ENCODE measurements at places on chromosomes 16 and 17. TPM values are rescaled to one million over a fixed set of nuclear protein-coding genes. Genes with fewer than 3 reads are reported as not detected.
A peak's percentile ranks its signal among the peaks of the same experiment; 100 is the strongest.

Gene MT2A
- total RNA-seq: 13.8 TPM

GRCh38 chr16:700684-701584 lies 4.7 kb downstream of the FBXL16 start:
- DNase-seq: peak; percentile 67
- no peaks in the 10 kb centered on the region for H3K36me3 ChIP-seq
- peaks cover 86% of the 10 kb centered on the region for H3K27me3 ChIP-seq
- no peak overlapping the region for H3K4me3 ChIP-seq
- H3K27ac ChIP-seq: no peak overlapping the region
- H3K4me1 ChIP-seq: no peaks in the 10 kb centered on the region

- no peaks in the 10 kb centered on the region for H3K4me1 ChIP-seq
- DNase-seq: no peak
- peaks cover 11% of the 10 kb centered on the region for H3K36me3 ChIP-seq
- H3K4me3 ChIP-seq: no peak overlapping the region
- H3K27ac ChIP-seq: no peak overlapping the region
Measured at GRCh38 chr17:30188211-30188939, 47.1 kb downstream of the SLC6A4 start.

DNA sequence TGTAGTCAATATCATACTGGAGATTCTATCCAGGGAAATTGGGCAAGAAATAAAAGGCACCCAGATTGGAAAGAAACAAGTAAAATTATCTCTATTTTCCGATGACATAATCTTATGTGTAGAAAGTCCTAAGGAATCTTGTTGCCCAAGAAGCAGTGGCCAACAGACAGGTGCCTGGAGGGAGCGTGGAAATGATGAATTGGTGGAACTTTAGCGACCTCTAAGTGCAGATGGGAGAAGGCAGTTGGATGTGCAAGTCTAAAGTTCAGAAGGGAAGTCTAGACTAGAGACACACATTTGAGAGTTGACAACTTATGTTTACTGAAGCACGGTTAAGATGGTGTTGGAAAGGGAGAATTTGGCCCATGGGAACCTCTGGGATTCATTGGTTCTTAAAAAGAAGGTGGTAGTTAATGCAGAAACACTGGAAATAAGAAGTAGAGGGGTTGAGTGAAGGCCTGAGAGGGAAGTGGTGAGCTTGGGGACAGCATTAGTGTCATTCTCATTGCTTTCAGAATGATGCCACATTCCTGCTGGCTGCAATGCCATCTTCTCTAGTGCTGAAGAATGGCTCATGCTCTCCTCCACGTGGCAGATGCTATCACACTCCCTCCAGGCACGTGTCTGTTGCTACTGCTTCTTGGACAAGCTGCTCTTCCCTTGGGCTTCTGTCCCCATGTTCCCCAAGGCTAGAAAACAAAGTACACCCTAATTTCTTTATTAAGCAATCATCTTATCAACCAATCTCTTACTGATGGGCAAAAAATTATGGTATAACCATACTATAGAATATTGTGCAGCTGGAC lies 24.0 kb downstream of the TAT start:
- H3K36me3 ChIP-seq: no peaks in the 10 kb centered on the region
- peaks cover 45% of the 10 kb centered on the region for H3K27me3 ChIP-seq
- no peak overlapping the region for H3K4me3 ChIP-seq
- H3K27ac ChIP-seq: no peak overlapping the region

DNA sequence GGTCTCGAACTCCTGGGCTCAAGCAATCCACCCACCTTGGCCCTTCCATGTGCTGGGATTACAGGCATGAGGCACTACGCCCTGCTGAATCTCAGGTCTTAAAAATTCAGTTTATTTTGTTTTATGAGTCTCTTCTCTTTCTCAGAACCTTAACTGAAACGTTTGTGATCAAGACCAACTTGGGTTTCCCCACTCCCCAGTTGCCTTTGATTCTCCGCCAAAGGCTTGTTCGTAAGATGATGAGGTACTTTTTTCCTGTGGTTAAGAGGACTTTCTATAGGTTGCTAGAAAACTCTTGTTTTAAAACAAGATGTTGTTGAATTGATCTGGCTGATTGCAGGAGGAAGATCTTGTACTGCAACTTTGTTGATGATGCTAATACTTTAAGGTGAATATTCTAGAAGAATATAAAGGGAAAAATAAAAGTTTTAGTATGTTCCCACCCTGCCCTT lies 11.7 kb downstream of the ABCC1 start:
- H3K27me3 ChIP-seq: no peaks in the 10 kb centered on the region
- H3K36me3 ChIP-seq: peaks cover 20% of the 10 kb centered on the region

GRCh38 chr17:56480501-56480900 lies 113.0 kb upstream of the NOG start:
- no peak overlapping the region for H3K27ac ChIP-seq
- peaks cover 26% of the 10 kb centered on the region for H3K4me1 ChIP-seq
- no peak for DNase-seq
- H3K4me3 ChIP-seq: no peak overlapping the region
